ENCODE measurements at places on chromosomes 4 and X. TPM values are rescaled to one million over a fixed set of nuclear protein-coding genes. Genes with fewer than 3 reads are reported as not detected.

Gene TKTL2
- total RNA-seq: not detected

Gene MAGEE1
- total RNA-seq: 3.6 TPM

Gene HSFX4
- total RNA-seq: not detected

Gene SH3RF1
- total RNA-seq: 46.0 TPM

Gene CLDN24
- not detected for total RNA-seq

Gene PCDH7
- 42.8 TPM for total RNA-seq

Gene P2RY10
- 1.5 TPM for total RNA-seq

Gene CCKAR
- 68.5 TPM for total RNA-seq

Gene IL2
- 3.4 TPM for total RNA-seq

Gene TMEM150C
- 8.8 TPM for total RNA-seq

Gene XPNPEP2
- total RNA-seq: 2.0 TPM

Gene IL21
- not detected for total RNA-seq

Gene GPR82
- 1.2 TPM for total RNA-seq

Gene CDKL5
- total RNA-seq: 12.1 TPM

Gene CLDN22
- not detected for total RNA-seq

Gene PHEX
- total RNA-seq: 1.1 TPM

Gene ZMYM3
- total RNA-seq: 46.9 TPM

Gene HHIP
- total RNA-seq: 9.5 TPM
